Type B pancreatic cell (in vitro differentiated cells): ENCODE measurements at places on chromosomes 2 and 18. TPM values are rescaled to one million over a fixed set of nuclear protein-coding genes. Genes with fewer than 3 reads are reported as not detected.

Gene ZNF521
- total RNA-seq: 5.3 and 75.1 TPM in 2 replicates

Gene ELOA2
- not detected in 2 replicates for total RNA-seq

GRCh38 chr2:233331536-233331935 is 22.8 kb upstream of the DGKD start:
- no peak for DNase-seq

DNA sequence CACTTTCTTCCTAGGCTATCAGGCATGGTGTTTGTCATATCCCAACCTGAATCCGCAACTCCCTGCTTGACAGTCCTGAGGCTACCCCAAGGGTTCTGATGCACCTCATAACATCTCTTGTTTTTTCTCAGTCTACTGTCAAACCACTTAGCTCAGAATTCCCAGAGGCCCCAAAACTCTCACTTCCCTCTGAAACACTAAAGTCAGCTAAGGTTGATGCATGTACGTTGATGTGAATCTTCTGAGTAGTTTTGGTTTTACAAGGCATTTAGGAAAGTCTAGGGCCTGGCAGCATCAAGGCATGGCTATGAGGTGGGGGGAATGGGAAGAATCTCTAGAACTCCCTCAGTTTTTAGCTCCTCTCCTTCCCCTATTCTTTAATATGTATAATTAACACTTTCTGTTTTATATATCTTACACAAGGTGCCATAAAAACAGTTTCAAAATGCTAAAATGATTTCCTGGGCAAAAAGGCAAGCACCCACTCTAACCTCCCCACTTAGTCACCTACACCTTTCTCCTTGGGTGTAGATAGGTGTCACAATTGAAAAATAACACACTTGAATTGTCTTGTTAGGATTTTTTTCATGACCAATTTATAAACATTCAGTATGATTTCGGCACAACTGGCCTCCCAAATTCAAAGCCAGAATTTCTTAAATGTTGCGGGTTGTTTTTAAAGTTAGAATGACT is 71.4 kb upstream of the TANK start:
- no peak for DNase-seq

DNA sequence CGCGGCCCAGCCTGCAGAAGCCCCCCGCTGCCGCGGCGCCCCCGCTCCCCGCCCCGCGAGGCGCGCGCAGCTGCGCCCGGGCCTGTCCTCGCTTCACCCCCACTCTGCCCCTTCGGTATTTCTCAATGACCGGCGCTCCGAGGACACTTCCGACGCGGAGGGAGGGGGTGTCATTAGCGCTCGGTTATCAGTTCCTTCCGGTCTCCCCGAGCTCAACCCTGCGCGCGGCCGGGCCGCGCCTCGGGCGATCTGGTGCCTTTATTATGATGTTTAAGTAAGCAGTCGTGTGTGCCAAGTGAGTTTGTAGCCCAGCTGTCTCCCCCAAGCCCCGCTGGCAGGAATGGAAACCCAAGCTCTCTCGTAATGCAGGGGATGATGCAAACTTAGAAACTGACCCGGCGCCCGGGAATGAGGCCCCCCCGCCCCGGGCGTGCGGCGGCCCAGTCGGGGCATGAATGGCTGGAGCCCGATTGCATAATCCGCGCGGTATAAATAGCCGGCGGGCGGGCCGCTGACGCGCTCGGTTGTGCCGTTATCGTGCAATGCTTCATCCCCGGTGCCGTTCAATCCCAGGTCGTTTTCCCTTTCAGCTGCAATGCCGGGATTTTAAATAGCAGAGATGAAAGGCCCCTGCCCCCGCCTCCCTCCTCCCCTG is 3.9 kb upstream of the SPRED2 start:
- DNase-seq: peak; percentile 83

DNA sequence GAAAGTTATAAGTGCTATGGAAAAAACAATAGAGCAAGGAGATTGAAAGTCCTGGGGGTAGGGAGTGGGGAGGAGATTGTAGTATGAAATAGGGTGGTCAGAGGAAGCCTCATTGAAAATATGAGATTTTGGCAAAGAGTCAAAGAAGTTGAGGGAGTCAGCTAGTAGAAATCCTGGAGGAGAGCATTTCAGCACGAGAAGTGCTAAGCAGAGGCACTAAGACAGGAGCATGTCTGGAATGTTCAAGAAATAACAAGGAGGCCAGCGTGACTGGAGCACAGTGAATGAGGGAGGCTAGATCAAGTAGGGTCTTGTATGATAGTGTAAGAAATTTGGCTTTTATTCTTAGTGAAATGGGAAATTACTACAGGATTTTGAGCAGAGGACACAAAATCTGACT is 2.1 kb upstream of the TSPYL6 start:
- DNase-seq: no peak

DNA sequence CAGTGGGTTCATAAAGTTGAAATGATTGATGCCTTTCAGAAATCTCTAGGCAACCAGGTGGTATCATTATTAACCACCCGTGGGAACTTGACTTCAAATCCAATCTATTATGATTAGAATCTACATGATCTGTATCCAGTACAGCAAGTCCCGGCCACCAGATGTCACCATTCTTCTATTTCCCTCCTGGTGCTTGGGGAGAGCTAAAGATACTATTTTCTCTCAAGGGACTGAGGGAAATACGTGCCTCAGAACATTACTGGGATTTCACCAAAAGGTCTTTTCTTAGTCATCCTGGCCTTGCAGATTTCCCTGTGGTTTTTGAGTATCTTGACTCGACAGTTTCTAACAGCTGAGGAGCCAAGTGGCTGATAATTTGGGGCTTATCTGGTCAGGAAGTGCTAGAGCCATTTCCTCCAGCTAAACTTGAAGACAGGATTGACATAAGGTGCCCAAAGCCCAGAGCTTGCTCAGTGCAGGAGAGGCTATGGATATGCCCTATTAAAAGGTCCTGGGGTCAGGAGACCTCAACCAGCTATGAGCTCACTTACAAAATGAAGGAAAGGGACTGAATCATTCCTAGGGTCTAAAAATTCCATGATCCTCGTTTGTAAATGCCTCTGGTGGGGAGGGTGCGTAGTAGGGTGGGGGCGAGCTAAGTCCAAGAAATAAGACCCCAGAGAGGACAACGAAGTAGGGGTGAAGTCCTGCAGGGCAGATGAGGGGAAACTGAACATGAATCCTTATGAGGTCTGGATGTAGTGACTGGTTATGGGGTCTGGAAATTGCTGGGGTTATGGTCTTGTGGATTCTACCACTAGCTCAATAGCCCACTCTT is 135.4 kb upstream of the MGAT5 start:
- DNase-seq: no peak

GRCh38 chr2:119859528-119859927 is 99.8 kb downstream of the PTPN4 start:
- no peak for DNase-seq

- DNase-seq: no peak
These were observed 95.6 kb upstream of the SLC14A2 start for GRCh38 chr18:45519411-45520280.
